ENCODE measurements at places on chromosomes 13 and 19. TPM values are rescaled to one million over a fixed set of nuclear protein-coding genes. Genes with fewer than 3 reads are reported as not detected.

ZNF552 gene
- 9.8 TPM for total RNA-seq

C5AR1 gene
- total RNA-seq = 0.16 TPM

TEKTIP1 gene
- total RNA-seq = 1.4 TPM

MEIOSIN gene
- total RNA-seq = not detected

C19orf53 gene
- total RNA-seq = 142 TPM

VSTM2B gene
- not detected for total RNA-seq

FUT3 gene
- not detected for total RNA-seq

MBD3L3 gene
- not detected for total RNA-seq

EDDM13 gene
- 0.98 TPM for total RNA-seq

VSIG10L gene
- total RNA-seq = 7.2 TPM

GJB2 gene
- total RNA-seq = 3.6 TPM

GDF15 gene
- total RNA-seq = not detected

DCT gene
- total RNA-seq = 0.05 TPM

OR4F17 gene
- total RNA-seq = not detected

PRSS57 gene
- total RNA-seq = not detected

TMEM59L gene
- total RNA-seq = not detected

ZNF610 gene
- total RNA-seq = 0.12 TPM

MBD3L2 gene
- not detected for total RNA-seq

SLC44A2 gene
- 85.5 TPM for total RNA-seq

MAP2K7 gene
- 47.6 TPM for total RNA-seq

CD33 gene
- total RNA-seq = 8.7 TPM

ZNF682 gene
- 4.7 TPM for total RNA-seq

RABAC1 gene
- total RNA-seq = 41.5 TPM

All from activated CD4-positive, alpha-beta T cell treated with anti-CD3 and anti-CD28 coated beads, Interleukin-2, amount 10 ng/mL, durations not matched to agents 24 days and 14 days (primary cell).